ENCODE measurements at places on chromosomes 6 and 20.

DNA sequence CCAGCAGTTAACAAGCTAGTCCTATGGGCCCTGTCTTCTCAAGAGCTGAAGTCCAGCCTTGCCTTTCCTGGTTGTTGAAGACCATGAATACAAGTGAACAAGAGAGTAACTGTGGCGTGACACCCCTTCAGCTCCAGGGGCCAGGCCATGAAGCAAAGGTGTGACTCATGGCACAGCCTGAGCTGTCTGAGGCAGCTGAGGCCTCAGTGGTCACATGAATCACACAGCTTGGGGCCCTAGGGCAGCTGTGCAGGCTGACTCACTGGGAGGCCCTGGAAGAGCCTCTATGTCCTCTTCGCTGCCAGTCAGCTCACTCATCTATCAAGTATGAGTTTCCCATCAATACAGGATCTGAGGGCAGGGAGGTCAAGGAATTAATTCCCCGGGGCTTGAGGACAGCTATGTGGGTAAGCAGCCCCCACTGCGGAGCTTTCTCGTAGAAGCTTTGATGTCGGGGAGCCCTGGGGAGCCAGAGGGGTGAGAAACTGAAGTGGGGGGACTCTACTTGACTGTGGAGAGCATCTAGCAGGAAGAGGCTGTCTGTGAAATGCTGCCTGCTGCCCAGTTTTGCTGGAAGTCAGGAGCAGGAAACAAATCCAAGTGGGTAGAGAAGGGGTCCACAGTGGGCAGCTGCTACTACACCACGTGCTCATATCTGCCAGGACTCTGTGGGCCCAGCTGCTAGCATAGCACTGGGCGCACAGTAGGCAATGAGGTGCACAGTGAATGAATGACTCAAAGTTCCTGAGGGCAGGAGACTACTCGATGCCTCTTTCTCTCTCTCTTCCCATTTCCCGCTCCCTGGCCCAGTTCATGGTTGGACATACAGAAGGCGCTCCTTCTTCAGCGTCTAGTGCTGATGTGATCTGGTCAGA, 13.7 kb upstream of the FAM83C start:
- no peak for DNase-seq

GRCh38 chr6:34553750-34554149, 2.4 kb downstream of the SPDEF start:
- no peak for DNase-seq

GRCh38 chr6:79788756-79789155, 157.6 kb downstream of the SH3BGRL2 start:
- DNase-seq: no peak

- peak; percentile 62 for DNase-seq
These were observed 7.5 kb downstream of the FBXO5 start for GRCh38 chr6:152975204-152975915.

DNA sequence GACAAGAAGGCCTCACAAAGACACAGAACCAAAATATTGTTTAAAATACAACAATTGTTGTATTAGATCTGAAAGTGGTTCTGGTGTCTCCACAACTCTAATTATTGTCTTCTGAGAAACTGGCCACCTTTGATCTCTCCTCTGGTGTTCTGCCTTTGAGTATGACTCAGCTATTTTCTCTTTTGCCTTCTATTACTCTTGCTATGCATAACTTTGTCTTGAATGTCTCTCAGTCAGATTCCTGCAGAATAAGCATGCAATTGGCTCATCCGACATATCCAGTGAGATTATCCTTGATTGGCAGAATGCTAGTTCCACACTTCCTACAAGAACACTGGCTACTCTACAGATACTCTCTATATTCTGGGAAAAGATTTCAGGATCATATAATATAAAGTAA, 14.3 kb upstream of the EPM2A start:
- no peak for DNase-seq

DNA sequence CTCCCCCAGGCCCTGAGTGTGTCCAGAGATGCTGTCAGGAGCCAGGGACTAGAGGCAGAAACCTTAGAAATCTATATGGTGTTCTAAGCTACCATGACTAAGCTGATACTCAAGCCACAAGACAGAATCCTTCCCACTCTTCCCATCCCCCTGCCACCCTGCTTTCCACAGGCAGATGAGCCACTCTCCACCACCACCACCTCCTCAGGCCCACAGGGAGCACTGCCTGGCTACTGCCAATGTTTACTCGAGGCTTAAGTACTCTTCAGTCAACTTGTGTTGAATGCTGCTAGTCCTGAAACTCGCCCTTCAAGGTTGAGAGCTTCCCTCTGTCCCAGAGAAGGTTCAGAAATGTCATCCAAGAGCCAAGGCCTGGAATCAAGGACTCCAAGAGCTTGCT, 56.2 kb downstream of the CENPW start:
- no peak for DNase-seq

GRCh38 chr6:103105686-103106085, 1712.2 kb downstream of the GRIK2 start:
- DNase-seq: no peak

DNA sequence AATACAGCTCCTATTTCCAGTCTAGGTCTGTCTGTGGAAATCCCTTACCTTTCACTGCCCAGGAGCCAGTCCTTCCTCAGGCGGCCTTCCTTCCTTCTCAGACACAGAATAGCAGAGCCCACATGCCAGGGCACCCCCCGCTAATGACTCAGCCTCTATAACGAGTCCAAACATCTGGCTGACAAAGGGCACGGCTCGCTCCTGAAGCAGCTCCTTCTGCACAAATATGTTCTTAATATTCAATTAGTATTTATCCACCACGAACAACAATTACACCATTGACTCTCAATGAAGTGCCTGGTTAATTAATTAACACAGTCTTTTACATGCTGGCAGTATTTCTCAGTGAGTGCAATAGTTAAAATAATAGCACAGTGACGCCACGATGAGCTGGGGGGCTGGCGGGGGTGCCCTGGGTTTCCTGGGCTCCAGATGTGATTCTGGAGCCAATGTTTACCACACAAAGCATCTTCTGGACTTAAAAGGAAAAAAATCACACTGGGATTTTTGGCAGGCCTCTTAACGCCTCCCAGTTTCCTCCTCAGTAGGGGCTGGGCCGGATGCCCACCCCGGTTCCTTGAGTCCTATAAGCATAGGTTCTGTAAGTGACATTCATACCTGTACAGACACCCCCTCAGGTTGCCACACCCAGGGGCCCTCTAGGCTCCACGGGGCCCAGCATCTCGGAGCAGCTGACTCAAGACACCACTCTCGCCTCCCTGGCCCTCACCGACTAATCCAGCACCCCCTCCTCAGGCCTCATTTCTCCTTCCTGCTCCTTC, 158.6 kb upstream of the MLN start:
- no peak for DNase-seq

DNA sequence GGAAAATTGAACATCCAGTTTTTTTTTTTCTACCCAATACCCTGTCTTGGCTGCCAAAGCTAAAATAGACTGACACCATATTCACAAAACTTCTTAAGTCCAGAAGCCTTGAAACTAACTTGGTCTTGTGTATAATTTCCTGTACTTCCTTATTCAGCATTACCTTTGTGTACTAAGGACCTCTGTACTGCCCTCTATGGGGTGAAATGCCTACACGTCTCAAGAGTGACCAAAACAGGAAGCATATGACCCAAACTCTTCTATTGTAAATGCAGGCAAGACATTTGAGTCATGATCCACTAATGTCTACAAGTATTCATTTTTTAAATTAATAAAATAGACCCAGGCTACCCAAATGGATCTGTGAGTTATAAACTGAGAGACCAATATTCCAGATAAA, 50.4 kb downstream of the HMGCLL1 start:
- no peak for DNase-seq

- no peak for DNase-seq
These were observed 23.3 kb downstream of the SYNDIG1 start for GRCh38 chr20:24492698-24493097.

- no peak for DNase-seq
These were observed 236.7 kb downstream of the FARS2 start for GRCh38 chr6:5497896-5498578.

DNA sequence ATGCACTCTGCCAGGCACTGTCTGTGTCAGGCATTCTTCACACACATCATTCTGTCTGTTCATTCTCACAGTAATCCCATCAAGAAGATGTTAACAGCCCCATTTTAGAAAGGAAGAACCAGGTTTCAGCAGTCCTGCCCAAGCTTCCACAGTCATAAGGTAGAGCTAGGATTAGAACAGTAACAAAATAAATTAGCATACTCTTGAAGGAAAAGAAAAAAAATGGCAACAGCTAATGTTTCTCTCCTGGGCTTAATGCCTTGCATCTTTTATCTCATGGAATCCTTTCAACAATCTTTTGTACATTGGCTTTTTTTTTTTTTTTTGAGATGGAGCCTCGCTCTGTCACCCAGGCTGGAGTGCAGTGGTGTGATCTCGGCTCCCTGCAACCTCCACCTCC, 32.1 kb upstream of the AKAP12 start:
- DNase-seq: no peak

DNA sequence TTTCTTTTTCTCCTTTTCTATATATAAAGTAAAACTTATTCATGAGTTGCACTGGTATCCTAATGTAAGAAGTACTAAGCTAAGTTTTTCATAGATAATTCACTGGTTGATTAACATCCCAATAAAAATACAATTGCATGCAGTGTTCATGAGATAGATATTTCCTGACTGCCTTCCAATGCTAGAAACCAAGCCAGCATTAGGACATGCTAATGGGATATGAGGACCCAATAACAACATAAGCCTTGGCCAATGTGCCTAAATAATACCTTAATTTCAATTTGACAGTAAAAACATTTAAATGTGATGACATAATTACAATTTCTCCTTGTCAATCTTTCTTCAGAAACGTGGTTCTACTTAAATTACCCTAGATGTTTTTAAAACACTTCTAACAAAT, 152.7 kb downstream of the RNGTT start:
- no peak for DNase-seq

DNA sequence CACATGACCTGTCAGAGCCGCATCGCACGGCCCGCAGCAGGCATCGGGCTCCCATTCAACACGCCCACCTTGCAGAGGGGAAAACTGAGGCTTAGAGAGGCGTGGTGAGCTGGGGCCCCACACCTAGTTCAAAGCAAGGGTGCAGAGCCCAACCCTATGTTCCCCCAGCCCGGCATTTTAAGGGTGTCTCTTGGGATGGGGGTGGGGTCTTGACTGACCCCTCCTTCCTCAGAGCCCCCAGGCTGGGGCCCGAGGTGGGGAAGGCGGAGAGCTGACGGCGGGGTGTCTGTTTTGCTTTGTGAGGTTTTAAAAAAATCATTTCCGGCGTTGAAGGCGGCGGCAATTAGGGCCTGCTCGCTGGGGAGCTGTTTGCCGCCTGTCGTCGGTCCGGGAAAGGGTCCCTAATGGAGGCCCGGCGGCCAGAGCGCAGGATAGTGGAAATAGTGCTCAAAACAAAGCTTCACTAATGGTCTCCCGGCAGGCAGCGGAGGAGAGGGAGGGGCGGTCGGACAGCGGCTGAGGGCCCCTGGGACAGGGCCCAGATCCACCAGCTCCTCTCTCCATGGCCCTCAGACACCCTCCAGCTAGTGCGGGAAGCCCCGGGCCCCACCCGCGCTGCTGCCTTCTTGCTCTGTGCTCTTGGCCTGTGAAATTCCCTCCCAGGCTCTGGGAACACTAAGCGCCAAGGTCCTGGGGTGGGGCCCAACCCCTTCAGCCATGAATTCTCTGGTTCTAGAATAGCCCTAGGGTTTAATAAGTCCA, 11.9 kb downstream of the VSTM2L start:
- no peak for DNase-seq

- no peak for DNase-seq
These were observed 536 bp downstream of the ZFP57 start for GRCh38 chr6:29680416-29680815.

GRCh38 chr20:4633780-4634179, 87.9 kb upstream of the PRND start:
- no peak for DNase-seq

DNA sequence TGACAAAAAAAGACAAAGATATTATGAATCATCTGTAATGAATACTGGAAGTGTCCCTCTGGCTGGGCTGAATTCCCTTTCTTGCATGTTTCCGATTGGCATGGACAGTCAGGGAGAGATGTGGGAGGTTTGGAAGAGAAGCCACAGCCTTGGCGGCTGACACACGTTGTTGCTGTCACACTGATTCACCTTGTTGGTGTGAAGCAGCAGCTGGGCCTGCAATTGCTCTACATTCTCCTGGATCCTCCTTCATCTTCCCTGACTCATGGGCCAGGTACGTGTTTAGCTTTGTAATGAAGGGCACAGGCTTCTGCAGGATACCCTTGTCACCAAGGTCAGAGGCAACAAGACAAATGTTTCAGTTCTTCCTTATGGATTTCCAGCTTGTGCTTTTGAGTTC, 13.4 kb upstream of the SMIM8 start:
- no peak for DNase-seq

DNA sequence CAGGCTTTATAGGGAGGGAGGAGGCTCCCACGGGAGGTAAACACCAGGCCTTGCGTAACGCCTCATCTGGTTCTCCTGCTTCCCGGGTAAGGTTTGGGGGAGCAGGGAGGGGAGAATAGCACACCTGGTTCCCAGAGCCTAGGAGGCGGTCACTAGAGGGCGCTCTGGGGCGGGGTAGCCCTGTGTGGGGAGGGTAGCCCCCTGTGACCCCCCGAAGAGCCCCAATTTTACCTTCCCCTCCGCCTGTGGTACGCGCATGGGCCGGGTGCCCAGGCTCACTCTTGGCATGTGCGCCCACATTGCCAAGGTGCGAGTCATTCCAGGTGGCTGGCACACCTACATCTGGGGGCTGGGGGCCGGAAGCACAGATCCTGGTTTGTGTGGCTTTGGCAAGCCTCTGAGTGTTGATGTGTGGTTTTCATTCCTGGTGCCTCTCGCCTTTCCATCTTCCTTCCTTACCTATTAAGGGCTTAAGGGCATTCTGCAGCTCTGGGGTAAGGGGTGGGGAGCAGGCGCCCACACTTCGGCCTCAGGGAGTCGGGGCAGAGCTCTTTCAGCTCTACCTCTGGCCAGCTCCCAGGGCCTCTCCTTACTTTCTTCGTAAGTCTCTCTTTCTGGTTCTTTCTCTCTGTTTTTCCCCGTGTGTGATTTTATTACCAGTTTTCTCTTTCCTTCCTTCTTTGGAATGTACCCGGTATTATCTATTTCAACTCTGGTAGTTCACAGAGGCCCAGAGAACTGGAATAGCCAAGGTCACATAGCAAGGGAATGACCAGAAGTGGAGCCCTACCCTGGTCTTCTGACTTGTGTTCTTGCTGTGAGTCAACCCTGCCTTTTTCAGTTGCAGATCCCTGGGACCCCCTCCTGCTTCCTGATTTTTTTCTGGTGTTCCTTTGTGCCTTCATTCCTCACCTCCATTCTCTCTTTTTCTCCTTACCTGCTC, 492 bp upstream of the RNF39 start:
- DNase-seq: no peak

All from CD4-positive, alpha-beta T cell treated with Interferon alpha-2 for 1 hour (primary cell).